ENCODE measurements at places on chromosomes 6 and 20.

GRCh38 chr20:20276811-20277530 lies 90.9 kb upstream of the INSM1 start:
- no peak for DNase-seq

- no peak for DNase-seq
Observed at GRCh38 chr6:113377362-113377942, 479.7 kb upstream of the MARCKS start.

DNA sequence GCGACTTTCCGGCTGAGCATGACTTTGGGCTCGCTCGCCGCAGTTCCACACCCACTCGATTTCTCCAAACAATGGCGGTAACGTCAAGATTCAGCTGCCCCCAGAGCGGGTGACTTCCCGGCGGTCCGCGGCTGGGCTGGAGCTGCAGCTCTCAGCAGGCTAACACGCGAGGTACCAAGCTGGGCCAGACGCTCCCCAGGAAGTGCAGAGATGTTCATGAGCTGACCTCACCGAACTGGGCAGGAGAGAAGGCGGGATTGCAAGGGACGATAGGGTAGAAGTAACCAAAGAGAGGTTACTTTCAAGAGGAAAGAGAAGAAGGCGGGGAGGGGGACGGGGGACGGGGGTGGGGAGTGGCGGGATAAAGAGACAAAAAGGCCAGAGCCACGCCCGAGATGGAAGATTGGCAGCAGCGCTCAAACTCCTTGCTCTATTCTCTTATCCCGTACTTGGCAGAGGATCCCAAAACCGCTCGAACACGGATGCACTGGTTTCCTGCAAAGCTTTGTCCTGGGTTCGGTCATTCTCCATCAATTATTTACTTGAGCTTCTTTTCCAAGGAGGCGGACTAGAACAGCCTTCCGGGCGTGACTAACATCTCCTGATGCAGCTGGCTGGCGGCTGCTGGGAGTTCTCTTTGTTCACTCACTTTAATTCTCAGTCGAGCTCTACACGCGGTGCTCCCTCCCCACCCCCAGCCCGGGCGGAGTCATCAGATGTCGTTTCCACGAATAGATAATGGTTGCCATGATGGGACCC lies at the start of gene MTCL3:
MTCL3 (minus strand) TSS at position 626 of the 759 bp plus-strand sequence.
- DNase-seq = peak; percentile 44

DNA sequence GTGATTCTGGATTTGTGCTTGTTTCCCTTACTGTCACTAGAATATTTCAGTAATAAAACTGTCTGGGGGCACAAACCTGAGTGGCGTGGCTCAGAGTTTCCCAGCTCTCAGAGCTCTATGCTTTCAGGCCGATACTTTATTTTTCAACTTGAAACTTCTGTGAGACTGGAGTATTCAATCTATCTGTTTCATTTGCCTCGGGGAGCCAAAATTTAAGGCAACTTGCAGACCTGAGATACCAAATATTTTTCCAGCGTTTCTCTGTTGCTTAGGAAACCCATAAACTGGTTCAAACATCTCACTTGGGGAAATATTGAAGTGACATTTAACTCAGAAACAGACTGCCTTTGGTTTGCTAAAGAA lies 74.7 kb downstream of the SOBP start:
- no peak for DNase-seq

DNA sequence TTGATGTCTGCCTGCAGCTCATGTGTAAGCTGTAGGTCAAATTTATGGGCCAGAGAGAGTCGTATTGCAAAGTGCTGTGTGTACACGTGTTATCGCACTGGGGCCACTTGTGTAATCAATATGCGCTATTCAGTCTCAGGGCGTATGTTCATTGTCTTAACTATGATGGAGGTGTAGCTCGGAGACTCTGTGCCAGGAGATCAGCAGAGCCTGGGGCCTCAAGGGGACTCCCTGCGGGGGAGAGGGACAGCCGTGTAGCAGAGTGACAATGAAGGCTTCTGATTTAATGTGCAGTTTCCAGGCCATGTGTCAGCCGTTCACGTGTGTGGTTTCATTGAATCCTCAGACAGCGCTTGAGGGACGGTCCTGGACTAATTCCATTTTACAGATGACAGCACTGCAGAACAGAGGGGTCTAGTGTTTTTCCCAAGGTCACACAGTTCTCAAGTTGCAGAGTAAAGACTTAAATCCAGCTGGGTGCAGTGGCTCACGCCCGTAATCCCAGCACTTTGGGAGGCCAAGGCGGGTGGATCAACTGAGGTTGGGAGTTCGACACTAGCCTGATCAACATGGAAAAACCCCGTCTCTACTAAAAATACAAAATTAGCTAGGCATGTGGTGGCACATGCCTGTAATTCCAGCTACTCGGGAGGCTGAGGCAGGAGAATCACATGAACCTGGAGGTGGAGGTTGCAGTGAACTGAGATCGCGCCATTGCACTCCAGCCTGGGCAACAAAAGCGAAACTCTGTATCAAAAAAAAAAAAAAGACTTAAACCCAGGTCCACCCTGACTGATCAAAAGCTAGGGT lies 242.5 kb downstream of the PREX1 start:
- DNase-seq = no peak

GRCh38 chr20:44029848-44030230 lies 115.2 kb downstream of the TOX2 start:
- DNase-seq = no peak

DNA sequence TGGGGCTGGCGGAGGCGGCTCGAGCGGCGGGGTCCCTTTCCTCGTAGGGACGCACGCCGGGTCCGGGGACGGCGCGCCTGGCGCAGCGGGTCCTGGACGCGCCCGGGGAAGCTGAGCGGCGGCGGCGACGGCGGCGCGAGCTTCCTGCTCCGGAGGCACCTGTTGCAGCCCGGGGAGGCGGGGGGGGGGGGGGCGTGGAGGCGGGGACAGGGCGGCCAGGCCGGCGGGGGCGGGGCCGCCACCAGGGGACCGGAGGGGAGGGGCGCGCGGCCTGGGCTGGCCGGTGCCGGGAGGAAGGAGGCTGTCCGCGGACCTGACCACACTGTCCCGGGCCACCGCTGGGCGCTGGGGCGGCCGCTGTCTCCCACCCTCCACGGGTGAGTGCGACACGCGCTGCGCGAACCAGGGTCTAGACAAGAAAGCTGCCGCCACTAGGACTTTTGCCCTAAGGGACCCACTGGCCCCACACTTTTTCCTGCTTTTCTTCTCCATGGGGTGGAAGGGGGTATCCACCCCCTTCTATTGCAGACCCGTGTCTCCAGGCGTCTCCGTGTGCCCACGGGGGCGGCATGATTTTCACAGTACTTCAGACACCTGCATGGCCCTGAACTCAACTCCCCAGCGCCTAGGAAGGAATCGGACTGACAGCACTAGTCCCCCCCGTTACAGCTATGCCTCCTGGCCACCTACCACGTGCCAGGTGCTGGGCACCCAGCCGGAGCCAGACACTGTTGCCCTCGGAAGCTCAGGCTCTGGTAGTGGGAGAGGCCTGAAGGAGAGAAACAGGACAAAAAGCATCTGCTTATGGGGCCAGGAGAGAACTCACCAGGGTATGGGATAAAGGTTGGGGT lies at the start of gene NFATC2:
NFATC2 (minus strand) TSS at position 149 of the 851 bp plus-strand sequence. CDS start 220 bp downstream, outside the sequence.
- DNase-seq = peak; percentile 49

- no peak for DNase-seq
Observed at GRCh38 chr20:49915118-49915379, 280 bp downstream of the SPATA2 start.

- DNase-seq = no peak
Observed at GRCh38 chr6:169101981-169102380, 151.7 kb downstream of the THBS2 start.

GRCh38 chr6:129364037-129364436 lies 345.9 kb downstream of the ARHGAP18 start:
- DNase-seq = no peak

DNA sequence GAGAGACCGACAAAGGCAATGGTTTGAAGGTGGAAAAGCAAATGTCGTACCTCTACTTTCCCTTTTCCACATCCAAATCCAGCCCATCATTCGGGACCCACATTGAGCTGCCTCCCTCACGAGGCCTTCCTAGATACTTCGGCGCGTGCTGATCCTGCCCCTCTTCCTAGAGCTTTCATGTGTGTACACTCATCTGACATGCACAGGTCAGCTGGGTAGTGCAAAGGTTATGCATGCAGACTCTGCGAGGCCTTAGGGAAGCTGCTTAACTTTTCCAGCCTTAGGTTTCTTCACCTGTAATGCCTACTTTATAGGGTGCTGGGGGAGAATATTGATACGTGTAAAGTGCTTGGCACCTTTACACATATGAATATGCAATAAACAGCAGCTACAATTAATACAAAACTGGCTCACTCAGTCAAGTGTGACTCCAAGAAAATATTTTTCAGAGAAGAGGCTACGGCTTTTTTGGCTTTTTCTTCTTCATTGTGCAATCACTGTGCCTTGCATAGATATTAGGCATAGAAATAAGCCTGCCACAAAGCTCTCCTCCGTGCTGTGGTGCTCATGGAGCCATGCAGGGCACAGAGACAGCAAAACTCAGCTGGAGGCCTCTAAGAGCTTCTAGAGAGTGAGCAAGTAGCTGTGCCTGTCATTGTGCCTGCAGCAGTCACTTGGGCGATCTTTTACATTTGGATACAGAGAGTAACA lies 3.6 kb upstream of the MANBAL start:
- no peak for DNase-seq

DNA sequence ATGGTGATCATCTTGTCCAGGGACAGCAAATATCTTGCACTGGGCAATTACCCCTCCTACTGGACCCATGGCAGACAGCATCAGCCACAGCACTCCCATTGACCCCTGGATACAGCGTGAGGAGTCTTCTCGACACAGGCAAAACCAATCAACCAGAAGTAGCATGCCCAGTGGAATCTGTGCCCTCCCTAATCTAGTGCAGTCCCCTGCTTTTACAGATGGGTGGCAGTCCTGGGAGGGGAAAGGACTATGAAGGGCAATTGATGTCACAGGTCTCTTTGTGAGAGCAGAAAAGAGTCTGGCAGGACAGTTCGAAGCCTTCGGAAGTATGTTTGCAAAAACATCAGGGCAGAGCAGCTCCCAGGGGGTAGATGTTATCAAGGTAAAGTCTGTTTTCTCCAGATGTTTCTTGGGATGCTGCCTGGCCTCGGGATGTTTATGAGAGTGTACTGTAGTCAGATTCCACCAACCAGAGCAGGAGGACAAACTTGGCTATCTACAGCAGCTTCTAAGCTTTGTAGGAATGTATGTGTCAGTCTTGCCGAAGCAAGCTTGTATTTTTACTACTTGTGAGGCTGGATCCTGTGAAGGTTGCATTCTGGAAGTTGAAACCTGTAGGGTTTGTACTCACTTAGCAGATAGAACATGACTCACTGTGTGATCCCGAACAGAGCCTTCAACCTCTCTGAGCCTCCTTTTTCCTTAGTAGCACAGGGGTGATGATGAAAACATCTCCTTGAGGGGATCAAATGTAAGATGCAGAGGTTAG lies 63.0 kb upstream of the MYL9 start:
- DNase-seq = no peak

DNA sequence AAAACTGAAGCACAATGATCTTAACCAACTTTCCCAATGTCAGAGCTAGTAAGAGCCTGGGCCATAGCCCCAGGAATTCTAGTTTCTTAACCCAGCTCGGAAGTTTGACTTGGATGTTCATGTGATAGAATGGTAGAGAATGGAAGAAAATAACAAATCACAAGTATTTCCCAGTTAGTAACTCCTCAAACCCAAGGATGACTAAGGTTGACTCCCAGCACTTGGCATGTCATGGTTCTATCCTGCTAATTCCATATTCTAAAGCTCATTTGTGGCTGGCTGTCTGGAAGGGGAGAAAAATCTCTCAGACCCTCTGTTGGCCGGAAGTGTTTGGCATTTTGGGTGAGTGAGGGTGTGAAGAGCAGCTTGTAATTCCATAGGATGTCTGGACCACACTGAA lies 248.7 kb downstream of the RFPL4B start:
- no peak for DNase-seq

- peak; percentile 49 for DNase-seq
Observed at GRCh38 chr6:72619883-72620696, 1.8 kb upstream of the KCNQ5 start.

GRCh38 chr6:93894521-93894920 lies 475.2 kb upstream of the EPHA7 start:
- no peak for DNase-seq

GRCh38 chr20:54606380-54606779 lies 131.0 kb downstream of the DOK5 start:
- DNase-seq = no peak

DNA sequence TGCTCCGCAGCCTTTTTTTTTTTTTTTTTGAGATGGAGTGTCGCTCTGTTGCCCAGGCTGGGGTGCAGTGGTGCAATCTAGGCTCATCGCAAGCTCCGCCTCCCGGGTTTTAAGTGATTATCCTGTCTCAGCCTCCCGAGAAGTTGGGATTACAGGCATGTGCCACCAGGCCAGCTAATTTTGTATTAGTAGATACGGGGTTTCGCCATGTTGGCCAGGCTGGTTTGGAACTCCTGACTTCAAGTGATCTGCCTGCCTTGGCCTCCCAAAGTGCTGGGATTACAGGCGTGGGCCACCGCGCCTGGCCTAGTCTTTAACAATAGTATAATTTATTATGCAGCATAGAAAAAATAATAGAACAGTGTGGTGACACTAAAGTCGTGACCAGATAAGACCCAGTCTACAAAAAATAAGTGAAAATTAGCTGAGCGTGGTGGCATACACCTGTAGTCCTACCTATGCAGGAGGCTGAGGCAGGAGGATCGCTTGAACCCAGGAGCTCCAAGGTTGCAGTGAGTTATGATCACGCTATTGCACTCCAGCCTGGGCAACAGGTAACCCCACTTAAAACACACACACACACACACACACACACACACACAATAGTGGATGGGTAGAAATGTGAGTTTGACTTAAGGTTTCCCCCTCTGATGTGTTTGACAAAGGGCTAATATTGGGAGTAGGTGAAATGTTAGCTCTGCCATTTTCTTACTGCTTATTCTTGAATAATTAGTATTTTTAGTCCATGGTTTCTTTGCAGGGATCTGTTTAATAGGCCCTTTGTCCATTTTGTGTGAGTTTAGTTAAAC lies 6.5 kb downstream of the PIM1 start:
- no peak for DNase-seq

DNA sequence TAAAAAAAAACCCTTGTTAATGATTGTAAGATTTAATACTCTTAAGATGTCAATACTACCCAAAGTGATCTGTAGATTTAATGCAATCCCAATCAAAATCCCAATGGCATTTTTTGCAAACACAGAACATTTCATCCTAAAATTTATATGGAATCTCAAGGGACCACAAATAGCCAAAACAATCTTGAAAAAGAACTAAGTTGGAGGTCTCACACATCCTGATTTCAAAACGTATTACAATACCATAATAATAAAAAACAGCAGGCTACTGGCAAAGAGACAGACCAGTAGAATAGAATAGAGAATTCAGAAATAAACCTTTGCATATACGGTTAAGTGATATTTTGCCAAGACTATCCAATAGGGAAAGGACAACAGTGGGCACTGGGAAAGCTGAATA lies 331.9 kb upstream of the JARID2 start:
- DNase-seq = no peak

DNA sequence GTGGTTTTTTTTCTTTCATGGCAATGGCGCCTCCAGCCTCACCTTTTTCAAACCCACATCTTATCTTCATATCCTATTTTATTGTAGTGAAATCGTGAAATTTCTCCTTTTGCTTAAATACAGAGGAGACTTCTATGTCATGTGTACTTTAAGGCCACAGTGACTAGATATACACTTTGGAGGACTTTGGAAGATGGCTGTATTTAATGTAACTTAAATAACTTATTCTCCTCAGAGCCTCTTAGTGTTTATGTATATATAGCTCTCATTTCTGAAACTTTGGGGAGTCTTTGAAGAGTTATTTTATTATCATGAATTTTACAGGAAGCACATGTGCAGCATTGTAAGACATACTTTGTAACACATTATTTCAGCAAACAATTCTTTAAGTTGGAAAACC lies 968 bp downstream of the LAMA2 start:
- DNase-seq = no peak

- no peak for DNase-seq
Observed at GRCh38 chr6:128064540-128064895, 163.7 kb upstream of the THEMIS start.
